ENCODE measurements at places on chromosomes 3 and 15. TPM values are rescaled to one million over a fixed set of nuclear protein-coding genes. Genes with fewer than 3 reads are reported as not detected.

DNA sequence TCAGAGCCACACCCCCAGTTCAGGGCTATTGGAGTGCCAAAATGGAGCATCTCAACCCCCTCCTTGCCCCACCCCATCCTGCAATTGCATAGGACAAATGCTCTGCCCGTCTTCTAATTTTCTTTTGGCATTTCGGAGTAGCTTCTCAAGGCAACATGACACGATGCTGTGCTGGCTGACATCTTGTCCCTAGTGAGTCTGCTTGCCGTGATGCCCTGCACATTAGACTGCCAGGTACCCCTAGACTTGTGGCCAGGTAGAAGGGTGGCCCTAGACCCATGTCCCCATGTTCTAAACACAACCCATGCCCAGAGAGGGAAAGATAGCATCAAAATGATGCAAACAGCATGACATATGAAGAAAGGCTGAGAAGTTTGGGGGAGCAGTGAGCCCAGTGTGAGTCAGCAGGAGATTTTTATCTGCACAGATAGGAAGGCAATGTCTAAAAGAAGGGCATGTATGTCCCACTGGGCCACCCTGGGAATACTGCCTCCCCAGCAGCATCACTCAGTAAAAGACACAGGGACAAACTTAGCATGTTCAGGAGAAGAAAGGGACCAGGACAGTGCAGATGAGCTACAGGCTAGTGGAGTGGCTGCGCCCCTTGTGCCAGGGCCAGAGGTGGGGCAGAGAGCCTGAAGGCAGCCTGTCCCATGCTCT, 36.8 kb downstream of the CA12 start:
- DNase-seq = no peak
- no peaks in the 10 kb centered on the region for H3K27me3 ChIP-seq
- H3K4me3 ChIP-seq = no peak overlapping the region
- H3K4me1 ChIP-seq = peaks cover 10% of the 10 kb centered on the region

DNA sequence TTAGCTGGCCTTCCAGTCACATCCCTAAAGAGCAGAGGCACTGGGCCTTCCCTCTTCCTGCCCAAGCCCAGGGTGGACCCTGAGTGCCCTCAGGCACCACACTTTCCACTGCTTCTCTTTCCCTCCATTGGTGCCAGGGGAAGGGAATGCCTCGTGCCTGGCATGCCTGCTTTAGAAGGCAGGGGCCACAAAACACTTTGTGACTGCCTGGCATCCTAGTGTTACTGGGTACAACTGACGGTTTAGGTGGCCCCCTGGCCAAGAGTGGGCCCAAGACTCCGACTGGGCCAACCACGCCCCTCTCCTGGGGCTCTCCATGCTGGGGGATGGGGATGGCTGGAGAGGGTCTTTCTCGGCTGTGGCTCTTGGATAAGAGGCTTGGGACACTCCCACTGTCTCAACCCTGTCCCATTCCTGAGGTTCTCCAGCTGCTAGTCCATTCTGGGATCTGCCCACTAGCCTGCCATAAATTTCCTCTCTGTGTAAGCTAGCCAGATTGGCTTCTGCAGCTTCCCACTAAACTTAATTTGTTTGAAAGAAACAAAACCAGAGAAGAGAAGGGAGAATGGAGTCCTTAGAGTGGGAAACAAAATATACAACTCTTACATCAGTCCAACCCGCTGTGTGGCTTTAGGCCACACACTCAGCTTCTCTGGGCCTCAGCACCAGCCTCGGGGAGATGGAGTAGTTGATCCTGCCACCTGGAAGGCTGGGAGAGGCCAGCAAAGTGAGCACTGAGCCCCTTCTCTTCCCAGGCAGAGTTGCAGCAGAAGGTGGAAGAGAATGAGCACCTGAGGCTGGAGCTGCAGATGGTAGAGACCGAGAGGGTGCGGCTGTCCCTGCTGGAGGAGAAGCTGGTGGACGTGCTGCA, 24.1 kb upstream of the GP9 start:
- no peak overlapping the region for H3K27ac ChIP-seq
- H3K4me1 ChIP-seq = no peaks in the 10 kb centered on the region
- no peaks in the 10 kb centered on the region for H3K27me3 ChIP-seq
- no peaks in the 10 kb centered on the region for H3K36me3 ChIP-seq

FBXW12 gene
- total RNA-seq = not detected

DNA sequence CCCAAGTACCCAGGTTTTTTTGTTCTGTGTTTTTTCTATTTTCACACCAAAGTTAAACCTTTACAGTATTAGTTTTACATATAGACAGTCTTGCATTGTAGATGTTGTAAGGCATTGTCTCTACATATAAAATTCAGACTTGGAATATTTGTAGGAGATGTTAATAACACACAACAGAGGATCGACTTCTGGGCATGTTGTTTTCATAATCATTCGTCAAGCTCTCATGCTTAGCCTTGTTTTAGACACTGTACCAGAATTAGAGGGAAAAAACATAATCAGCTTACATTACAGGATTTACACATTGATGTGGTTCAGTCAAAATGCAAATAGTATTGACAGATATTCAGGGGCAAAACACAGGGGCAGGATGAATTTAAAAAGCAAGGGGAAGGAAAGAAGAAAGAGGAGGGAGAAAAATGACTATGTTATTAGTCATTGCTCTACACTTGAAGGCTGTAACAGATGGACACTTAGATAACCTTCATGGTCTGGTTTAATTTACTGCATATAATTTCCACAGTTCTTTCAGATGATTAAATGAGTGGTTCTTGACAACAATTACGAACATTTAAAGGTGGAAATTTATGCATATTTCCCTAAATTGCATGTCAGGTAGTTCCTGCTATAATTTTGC, 7.5 kb downstream of the CMSS1 start:
- H3K27me3 ChIP-seq = no peaks in the 10 kb centered on the region
- H3K4me1 ChIP-seq = peaks cover 13% of the 10 kb centered on the region
- H3K27ac ChIP-seq = no peak overlapping the region
- H3K4me3 ChIP-seq = no peak overlapping the region

KBTBD13 gene
- total RNA-seq = 0.63 TPM

DNA sequence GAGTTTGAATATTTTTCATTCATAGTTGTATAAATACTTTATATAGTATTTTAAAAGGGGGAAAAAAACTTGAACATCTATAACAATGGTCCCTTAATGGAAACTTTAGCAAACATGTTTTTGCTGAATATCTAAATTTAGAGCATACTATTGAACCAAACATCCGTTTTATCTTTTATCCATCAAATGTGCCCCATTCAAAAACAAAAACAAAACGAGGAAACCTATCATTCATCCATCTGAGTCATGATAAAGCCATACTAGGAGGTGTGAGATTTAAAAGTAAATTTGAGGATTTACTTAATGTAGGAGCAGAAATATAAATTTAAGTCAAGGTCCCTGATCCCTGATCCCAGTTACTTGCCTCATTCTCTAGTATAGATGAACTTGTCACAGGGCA, 463.6 kb upstream of the MDFIC2 start:
- H3K4me1 ChIP-seq = no peaks in the 10 kb centered on the region
- no peaks in the 10 kb centered on the region for H3K27me3 ChIP-seq
- no peaks in the 10 kb centered on the region for H3K36me3 ChIP-seq
- no peak overlapping the region for H3K4me3 ChIP-seq
- no peak for DNase-seq

GHRL gene
- 3.0 TPM for total RNA-seq

DNA sequence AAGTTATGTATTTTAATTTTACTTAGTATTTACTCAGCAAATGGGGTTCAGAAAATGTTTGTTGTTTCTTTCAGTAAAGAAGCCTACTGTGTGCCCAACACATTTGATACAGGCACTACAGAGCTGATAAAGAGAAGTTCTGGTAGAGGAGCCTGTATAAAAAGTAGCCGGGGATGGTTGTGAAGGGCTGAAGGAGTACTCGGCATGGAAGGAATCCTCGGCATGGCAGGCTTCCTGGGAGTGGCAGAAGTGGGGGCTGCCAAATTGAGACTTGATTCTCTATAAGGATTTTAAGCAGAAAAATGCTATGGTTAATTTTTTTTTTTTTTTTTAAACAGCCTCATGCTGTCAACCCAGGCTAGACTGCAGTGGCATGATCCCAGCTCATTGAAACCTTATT, 9.3 kb downstream of the ARL13B start:
- no peak for DNase-seq
- H3K27me3 ChIP-seq = no peaks in the 10 kb centered on the region
- no peak overlapping the region for H3K27ac ChIP-seq
- no peaks in the 10 kb centered on the region for H3K36me3 ChIP-seq

Measured in thoracic aorta (tissue), 2 donors.